ENCODE measurements at places on chromosomes 5 and 9.
A peak's percentile ranks its signal among the peaks of the same experiment; 100 is the strongest.

DNA sequence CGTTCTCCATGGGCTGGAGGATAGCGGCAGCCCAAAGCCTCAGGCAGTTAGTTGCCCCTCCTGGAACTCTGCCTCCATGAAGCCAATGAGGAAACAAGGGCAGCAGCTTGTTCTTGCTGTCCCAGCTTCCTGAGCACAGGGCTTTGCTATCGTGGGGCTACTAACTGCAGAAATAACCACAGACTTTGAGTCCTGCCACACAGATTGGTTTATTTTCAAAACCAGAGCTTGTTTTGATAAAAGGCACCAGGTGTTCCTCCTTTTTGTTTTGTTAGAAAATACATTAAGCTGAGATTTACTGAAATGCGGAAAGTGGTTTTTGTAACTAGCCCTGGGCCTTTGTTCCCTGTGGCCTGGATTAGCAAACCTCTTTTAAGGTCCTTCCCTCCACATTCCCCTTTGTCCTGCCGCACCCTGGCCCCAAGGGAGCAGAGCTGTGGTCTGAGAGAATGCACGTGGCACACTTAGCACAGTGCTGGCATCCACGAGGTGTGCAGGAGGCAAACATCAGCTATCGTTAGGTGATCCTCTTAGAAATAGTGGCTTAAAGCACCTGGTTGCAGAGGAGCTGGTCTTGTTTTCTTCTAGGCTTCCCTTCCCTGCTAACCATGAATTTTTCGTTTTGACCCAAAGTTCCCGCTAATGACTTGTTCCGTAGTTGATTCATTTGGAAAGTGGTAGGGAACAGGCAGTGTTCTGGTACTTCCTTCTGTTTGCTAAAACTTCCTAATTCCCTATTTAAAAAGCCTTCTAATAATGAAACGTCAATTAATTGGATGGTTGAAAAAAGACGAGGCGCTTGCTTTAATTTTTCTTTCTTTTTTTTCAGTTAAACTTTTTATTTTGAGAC lies 21.5 kb downstream of the MVB12B start:
- DNase-seq, result no peak

- DNase-seq, result no peak
These were observed 116.7 kb downstream of the ADAMTS2 start for GRCh38 chr5:179228341-179229121.

DNA sequence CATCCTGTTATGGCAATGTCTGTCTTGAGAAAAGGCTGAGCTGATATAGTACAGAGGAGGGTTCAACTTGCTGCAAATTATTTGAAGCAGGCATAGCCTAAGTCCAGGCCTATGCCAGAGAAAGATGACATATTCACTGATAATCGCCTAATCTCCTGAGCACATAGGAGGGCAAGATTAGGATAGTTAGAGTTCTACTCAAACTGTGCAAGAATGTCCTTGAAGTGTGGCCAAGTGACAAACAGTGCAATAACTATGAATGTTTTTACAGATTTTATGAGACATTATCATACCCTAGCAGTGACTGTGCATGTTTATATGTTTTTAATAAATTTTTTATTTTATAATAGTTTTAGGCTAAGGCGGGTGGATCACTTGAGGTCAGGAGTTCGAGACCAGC lies 96.2 kb downstream of the TSSK1B start:
- DNase-seq, result no peak

DNA sequence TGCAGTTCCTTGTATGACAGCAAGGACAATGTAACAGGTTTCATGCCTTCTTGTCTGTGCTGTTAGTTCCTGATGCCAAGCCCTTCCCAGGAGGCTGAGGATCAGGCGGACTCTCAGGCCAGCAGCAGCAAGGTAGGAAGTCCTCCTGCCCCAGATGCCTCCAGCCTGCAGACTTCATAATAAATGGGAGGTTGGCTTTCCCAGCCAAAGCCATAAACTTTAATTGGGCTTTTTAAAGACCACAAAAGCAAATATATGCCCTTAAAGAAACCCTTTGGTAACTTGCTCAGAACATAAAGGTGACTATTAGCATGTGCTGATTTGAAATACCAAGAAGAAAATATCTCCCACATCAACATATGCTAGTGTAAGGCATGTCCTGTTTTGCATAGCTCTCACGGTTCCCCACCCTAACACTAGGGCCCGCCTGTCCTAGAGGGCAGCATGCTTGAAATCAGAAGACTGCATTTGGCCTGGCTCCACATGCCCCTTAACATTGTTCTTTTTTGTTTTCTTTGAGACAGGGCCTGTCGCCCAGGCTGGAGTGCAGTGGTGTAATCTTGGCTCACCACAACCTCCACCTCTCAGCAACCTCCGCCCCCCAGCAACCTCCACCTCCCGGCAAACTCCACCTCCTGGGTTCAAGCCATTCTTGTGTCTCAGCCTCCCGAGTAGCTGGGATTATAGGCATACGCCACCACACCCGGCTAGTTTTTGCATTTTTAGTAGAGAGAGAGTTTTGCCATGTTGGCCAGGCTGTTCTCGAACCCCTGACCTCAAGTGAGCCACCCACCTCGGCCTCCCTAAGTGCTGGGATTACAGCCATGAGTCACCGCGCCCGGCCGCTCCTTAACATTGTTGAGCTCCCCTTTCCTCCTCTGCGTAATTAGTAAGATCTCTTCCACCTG lies 44.6 kb upstream of the FCN1 start:
- DNase-seq, result no peak

DNA sequence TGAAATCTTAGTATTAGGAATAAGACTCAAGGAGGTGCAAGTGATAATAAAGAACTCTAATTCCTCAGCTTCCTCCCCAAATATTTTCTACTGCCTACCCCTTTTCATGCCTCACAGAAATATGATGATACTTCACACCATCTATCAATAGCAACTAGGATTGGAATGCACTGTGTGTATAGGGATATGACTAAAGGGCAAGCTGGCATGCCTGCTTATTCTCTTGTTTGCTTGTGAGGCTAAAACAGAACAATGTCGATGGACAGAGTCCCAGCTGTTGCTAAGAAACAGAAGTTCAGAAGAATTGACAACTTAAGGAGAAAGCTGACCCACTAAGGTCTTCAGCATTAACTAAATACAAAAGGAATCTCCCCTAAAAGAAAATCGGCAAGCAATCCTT lies 9.7 kb upstream of the CHD1 start:
- no peak for DNase-seq

DNA sequence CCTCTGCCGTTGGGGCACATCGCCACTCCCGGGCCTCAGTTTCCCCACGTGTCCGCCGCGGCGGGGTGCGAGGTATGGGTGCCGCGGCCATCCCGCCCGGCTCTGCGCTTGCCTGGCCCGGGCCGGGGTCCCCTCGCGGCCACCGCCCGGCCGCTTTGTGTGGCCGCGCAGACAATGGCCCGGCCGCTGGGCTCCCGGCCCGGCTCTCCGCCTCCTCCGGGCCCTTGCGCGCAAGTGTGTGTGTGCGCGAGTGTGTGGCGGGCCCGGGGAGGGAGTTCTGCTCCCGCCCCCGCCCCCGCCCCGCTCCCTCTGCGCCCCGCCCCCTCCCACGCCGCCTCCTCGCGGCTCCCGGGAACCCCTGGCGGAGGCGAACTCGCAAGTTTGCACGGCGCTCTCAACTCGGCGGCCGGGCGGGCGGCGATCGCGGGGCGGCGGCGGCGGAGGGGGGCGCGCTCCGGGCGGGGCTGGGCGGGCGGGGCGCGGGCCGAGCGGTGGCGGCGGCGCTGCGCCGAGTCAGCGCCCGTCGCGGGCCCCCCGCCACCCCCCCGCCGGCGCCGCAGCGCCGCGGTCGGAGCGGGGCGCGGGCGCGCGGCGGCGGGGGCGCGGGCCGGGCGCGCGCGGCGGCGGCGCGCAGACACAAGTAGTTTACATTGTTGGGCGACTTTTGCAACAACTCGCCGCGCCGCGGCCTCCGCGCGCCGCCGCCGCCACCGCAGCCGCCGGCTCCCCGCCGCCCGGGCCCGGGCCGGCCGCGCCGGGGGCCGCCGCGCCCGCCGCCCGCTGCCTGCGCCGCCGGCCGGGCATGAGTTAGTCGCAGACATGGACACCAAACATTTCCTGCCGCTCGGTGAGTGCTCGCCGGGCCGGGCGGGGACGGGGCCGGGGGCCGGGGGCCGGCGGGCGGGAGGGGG lies at the start of gene RXRA:
RXRA (plus strand) TSS at position 643 of the 911 bp plus-strand sequence; CDS start at position 820, 177 bp downstream.
- DNase-seq, result peak; percentile 86

GRCh38 chr5:157487358-157487757 lies 27.3 kb downstream of the NIPAL4 start:
- DNase-seq, result no peak

- DNase-seq, result no peak
These were observed 230.2 kb upstream of the PAPPA start for GRCh38 chr9:115923410-115923809.

GRCh38 chr5:178870411-178870810 lies 10.7 kb downstream of the ZNF354B start:
- DNase-seq, result no peak

DNA sequence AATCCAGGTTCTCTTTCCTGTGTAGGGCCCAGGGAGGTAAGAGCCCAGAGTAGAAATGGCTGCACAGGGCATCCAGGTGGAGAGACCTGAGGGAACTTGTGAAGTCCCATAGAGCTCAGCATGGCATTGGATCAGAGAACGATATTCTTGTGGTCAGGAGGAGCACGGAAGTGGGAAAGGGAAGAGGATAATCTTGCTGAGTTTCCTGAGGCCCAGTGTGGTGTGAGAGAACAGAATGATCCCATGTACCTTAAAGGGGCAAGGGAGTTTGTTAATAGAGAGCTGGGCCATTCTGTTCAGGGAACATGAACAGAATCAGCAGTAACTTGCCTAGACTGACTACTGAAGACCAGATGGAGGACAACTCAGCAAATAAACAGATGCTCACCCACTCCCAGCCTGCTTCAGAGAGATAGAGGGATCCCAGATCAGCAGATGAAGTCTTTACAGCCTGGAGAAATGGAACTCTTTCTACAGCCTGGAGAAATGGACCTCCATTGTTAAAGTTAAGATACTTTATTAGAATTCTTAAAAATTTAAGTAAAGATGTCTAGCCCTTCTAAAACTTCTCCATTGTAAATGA lies 119.7 kb upstream of the ELL2 start:
- no peak for DNase-seq

DNA sequence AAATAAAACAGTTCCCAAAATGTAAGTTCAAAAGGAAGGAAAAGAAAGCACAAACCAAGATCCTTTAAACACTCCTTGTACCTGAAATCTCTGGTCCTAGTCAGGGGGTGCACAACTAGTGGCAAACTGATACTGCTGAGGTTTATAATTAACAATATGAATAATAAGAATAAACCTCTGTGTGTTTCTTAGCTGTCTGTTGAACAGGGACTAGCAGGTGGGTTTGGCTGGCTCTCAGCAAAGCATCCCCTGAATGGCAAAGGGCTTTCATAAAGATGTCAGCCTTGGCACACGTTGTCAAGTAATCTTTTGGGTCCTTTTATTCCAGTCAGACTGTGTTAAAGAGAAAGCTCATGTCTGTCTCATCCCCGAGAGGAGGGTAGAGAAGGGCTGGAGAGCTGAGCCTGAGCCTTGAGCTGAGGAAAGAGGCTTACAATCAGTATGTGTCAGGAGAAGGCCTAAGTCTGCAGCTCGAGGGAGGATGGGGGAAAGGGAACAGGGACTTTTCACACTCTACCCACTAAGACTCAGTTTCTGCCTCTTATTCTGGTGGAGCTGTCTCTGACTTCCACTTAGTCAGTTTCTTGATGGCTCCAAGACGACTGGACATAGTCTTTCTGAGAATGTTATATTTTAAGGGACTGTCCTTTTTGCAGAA lies 123.0 kb downstream of the GALNT10 start:
- no peak for DNase-seq

- peak; percentile 30 for DNase-seq
These were observed 63.8 kb upstream of the RNF130 start for GRCh38 chr5:180135128-180135955.

DNA sequence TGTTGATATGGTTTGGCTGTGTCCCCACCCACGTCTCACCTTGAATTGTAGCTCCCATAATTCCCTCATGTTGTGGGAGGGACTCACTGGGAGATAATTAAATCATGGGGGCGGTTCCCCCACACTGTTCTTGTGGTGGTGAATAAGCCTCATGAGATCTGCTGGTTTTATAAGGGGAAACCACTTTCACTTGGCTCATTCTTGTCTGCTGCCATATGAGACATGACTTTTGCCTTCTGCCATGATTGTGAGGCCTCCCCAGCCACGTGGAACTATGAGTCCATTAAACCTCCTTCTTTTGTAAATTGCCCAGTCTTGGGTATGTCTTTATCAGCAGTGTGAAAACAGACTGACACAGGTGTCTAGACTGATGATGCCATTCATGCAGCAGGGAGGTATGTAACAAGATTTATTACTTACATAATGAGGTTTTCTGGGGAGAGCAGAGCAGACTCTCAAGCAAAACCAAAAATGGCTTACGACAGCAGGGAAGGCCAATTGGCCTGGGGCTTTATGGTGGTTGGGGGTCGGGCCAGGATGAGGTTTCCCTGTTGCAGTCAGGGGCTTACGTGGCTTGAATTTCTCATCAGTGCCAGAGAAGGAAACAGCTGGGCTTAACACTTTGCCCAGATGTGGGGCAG lies 9.5 kb upstream of the COMMD10 start:
- peak; percentile 89 for DNase-seq

- DNase-seq, result no peak
These were observed 7.9 kb downstream of the IRX4 start for GRCh38 chr5:1874771-1875220.

DNA sequence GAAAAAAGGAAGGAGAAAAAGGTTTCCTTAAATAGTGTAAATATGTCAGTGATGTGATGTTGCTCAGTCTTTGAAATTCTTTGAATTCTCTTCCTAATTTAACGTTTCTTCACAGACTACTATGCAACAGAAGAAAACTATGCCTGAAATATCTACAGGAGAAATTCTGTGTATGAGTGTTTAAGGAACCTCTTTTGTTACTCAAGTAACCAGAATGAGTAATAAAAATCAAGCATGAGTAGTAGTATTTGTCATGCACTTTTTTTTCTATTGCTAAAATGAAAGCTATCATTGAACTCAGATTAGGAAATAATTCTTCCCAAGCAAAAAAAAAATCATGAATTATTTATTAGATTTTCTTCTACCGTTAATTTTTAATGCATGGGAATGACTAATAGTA lies 20.3 kb upstream of the THG1L start:
- DNase-seq, result no peak

- DNase-seq, result peak; percentile 17
These were observed 116.9 kb downstream of the DENND1A start for GRCh38 chr9:123812984-123813383.

DNA sequence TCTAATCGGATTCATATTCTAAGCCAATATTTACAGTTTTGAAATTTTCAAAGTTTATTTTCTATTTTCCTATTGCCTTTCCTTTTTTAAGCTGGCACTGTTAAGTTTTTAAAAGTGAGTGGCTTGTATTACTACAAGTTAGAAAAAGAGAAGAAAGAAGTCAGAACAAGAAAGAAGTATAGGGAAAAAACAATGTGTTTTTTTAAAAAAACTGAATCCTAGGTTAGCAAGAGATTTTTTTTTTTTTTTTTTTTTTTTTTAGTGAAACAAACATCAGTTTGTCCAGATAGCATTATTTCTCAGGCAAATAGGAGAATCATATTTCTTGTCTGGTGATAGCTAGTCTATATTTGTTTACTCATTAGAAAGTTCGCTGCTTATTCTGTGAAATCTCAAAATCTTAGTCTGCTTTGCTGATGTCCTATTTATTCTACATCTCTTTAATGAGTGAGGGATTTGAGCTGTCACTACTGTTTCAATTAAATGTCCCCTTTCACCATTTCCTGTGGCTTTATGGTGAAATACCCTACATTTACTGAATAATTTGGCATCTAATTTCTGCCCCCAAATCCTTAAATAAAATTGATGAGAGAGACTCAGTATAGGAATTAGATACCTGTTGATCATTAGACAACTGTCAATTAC lies 19.1 kb upstream of the LMNB1 start:
- no peak for DNase-seq

- no peak for DNase-seq
These were observed 115.7 kb downstream of the NFIB start for GRCh38 chr9:14198047-14198840.

Measured in common myeloid progenitor, CD34-positive (primary cell).